ENCODE measurements at places on chromosomes 13 and 19.
A peak's percentile ranks its signal among the peaks of the same experiment; 100 is the strongest.

DNA sequence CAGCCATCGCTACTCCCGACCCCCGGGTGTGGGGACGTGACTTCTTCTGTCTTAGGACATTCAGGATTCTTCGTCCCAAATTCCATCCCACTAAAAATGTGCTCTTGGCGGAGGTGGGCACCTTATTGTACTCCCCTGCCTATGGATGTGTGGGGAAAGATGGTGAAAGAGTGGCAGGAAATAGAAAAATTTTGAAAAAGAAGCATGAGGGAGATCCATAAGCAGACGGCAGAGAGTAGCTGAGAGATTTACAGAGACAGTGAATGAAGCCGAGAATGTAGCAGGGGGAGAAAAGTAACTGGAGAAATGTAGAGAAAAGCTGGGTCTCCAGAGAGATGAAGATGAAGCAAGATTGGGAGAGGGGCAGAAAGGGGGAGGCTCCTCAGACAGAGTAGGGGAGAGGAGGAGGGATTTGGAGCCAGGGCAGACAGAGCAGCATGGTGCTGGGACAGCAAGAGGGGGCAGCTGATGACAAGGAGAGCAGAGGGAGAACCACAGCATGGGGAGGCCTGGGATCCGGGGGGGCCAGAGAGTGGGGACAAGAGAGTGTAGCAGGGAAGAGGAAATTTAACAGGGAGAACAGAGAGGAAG, 843 bp downstream of the ZNF610 start:
- no peak for DNase-seq

- DNase-seq, result no peak
These were observed 13.3 kb downstream of the ZNF787 start for GRCh38 chr19:56107626-56108351.

- no peak for DNase-seq
These were observed 1566.5 kb upstream of the SLC10A2 start for GRCh38 chr13:104632736-104633135.

- no peak for DNase-seq
These were observed 22.3 kb downstream of the SETDB2 start for GRCh38 chr13:49466292-49466838.

DNA sequence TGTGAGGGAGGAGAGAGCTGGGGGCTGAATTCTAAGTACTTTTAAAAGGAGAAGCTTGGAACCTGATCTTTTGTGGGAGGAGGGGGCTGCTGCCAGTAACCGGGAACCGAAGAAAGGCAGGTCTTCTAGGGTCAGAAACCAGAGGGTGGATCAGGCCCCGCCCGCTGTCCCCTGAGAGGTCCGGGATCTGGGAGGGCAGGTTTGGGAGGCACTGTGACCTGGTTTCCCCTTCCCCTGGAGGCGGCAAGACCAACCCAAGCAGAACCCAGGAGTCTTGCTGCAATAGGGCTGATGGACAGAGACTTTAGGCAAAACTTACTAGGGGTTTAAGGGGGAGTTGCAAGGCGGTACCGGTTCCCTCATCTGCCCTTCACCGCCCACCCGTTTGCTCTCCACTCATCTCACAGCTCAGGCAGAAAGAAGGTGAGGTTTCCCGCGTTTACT, 707 bp upstream of the KLK8 start:
- DNase-seq, result no peak

DNA sequence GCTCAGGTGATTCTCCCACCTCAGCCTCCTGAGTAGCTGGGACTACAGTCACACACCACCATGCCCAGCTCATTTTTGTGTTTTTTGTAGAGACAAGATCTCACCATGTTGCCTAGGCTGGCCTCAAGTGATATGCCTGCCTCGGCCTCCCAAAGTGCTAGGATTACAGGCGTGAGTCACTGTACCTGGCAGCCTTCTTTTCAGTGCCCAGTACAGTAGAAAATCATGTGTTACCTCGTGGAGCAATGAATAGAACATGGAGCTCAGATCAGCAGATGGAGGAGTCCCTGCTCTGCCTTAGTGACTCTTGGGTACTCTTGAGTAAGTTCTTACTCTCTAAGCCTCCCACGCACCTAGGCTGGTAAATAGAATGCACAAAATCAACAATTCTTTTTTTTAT, 44.7 kb downstream of the THSD1 start:
- DNase-seq, result no peak

DNA sequence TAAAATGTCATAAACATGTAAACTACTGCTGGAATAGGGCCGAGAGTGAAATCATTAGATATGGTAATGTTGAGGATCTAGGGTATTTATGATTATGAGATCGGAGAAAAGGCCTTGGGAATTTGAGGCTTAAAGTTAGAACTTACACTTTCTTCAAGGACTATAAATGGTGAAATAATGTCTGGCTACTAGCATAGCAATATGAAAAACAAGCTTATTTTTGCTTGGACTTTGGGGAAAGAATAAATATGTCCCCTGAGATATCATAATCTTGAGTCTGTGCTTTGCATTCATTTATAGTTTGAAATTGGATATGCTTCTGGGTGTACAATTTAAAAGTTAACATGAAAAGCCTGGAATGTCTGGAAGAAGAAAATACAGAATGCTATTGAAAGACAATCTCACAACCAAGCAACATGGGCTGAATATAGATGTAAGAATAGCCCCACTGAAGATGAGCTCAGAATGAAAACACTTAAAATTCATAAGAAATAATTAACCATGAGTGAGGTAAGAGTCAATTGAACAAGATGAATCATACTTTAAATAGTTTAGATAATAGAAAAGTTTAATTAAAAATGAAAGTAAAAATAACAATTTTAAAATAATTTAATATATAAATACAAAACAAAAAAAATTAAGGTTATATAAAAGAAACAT, 1555.4 kb upstream of the MIR17HG start:
- DNase-seq, result no peak

- no peak for DNase-seq
These were observed 1.5 kb downstream of the AMER2 start for GRCh38 chr13:25170554-25171111.

DNA sequence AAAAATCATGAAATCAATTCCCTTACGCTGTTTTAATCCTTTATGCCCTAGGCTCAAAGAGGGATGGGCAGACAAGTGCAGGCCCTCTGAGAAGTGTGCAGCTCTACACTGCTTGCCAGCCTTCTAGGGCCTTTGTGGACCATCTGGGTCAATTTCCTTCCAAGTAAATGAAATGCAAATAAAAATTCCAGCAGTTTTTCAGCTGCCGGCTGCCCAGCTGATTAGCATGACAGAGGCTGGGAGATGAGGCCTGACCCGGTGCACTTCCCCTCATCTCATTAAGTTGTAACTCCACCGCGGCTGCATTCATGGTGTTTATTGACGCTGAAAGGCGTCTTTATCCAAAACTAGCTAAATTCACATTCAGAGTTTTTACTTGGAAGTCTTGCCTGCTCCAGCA, 47.5 kb upstream of the GSX1 start:
- no peak for DNase-seq

GRCh38 chr19:43913383-43913782, 21.7 kb downstream of the ZNF45 start:
- no peak for DNase-seq

- DNase-seq, result no peak
These were observed 5.9 kb upstream of the RUBCNL start for GRCh38 chr13:46392967-46393366.

GRCh38 chr19:11373166-11373884, 1.1 kb upstream of the SWSAP1 start:
- no peak for DNase-seq

DNA sequence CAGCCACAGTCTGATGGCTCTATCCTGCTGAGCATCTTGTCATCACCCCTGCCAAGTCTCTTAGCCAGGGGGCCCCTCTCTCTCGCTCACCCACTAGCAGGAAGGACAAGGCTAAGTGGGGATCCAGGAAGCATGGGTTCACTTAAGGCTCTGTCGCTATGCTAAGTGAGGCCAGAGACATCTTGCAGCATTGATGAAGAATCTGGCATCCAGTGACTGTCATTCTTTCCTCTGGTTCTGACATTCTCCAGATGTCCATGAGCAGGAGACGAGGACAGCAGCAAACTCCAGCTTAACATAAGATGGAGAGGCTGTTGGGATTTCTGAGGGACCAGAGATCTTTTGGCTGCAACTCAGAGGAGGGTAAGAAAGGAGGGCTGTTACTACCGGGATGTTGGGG, 230.2 kb downstream of the TSHZ3 start:
- no peak for DNase-seq

- DNase-seq, result no peak
These were observed 11.3 kb downstream of the FBXO27 start for GRCh38 chr19:39021063-39021462.

DNA sequence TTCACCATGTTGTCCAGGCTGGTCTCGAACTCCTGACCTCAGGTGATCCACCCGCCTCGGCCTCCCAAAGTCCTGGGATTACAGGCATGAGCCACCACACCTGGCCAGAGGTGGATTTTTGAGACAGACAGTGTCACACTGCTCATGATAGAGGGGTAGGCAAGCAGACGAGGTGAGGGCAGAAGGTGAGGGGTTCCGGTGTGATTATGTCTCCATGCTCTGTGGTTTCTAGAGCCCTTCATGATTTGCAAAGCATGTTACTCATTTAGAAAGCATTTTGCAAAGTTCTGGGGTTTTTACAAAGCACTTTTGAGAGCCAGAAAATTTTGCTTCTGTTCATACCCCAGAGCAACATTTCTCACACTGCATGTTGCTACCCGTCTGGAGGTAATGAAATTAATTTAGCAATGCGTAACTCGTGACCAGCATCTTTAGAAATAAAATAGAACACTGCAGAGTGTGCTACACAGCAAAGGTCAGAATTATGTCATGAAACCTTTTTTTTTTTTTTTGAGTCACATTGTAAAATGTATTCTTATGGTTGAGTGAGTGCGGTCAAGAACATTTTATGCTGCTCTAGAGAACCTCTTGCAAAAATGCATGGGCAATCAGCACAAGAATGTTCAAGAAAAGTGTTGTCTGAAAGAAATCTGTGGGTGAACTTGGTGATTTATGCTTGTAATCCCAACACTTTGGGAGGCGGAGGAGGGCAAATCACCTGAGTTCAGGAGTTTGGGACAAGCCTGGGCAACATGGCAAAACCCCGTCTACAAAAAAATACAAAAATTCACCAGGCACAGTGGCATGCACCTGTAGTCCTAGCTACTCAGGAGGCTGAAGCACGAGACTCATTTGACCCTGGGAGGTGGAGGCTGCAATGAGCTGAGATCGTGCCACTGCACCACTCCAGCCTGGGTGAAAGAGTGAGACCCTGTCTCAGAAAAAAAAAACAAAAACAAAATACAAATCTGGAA, 58.0 kb downstream of the MAP4K1 start:
- peak; percentile 90 for DNase-seq

DNA sequence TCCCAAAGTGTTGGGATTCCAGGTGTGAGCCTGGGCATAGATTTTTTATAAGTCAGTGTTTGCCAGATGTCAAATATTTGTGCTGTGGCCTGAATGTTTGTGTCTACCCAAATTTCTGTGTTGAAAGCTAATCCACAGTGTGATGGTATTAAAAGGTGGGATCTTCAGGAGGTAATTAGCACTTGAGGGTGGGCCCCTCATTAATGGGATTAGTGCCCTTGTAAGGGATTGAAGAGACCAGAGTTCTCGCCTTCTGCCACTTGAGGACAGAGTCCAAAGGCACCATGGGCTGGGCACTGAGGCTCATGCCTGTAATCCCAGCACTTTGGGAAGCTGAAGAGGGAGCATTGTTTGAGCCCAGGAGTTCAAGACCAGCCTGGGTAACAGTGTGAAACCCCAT, 9.7 kb upstream of the FBXO17 start:
- DNase-seq, result no peak

DNA sequence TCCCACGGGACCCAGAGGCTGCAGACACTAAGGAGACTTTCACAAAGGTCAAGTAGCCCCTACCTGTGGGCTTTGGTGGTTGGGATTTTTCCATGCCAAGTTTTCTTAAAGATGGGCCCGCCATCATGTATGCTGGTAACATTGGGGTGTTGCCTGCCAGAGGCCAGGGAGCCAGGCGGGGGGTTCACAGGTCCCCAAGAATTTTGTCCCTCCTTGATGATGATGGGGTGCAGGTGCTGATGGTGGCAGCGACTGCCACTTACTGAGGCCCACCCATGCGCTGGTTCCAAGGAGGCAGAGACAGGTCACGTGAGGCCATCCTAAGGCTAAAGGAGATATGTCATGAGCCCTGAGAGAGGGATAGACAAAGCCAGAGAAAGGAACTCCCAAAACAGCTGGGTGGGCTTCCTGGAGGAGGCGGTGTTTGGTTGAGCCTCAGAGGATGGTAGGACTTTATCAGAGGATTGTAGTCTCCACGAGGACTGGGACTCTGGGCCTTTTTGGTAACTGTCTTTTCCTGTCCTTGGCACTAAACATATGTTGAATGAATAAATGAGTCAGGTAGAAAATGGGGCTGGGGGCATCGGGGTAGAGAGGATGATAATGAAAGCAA, 14.4 kb downstream of the PLEKHF1 start:
- DNase-seq, result no peak

DNA sequence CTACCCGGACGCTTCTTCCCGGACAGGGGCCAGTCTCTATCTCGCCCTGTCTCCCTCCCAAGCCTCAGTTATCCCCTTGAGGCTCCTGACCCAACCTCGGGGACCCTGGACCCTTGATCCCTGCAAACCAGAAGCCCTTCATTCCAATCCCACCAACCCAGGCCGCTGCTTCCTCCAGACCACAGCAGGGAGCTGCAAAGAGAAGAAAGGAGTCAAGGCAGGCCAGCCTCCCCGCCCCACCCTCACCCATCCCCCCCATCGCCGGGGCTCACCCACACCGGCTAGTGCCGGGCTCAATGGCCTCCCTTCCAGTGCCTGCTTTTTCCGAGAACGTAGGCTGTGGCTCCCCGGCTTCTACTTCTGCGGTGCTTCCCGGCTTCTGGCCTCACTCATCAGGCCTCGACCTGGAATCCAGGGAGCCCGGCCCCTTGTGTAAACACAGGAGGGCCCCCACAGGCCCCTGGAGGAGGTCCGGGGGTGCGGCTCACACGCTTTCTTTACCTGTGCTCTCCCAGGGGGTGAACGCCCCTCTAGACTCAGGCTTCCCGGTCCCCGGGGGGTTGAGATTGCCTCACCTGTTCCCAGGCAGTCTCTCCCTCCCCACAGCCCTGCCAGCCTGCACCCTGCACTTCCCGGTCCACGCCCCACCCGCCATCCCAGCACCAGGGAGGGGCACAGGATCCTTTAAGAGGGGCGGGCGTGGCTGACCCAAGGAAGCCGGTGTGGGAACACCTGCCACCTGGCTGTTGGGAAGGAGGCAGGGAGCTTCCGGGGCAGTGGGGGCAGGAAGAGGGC, at the start of gene FAM83E:
TSS of gene FAM83E (minus strand) at position 641 of the 795 bp plus-strand sequence. CDS start 1,704 bp downstream, outside the sequence.
- no peak for DNase-seq

DNA sequence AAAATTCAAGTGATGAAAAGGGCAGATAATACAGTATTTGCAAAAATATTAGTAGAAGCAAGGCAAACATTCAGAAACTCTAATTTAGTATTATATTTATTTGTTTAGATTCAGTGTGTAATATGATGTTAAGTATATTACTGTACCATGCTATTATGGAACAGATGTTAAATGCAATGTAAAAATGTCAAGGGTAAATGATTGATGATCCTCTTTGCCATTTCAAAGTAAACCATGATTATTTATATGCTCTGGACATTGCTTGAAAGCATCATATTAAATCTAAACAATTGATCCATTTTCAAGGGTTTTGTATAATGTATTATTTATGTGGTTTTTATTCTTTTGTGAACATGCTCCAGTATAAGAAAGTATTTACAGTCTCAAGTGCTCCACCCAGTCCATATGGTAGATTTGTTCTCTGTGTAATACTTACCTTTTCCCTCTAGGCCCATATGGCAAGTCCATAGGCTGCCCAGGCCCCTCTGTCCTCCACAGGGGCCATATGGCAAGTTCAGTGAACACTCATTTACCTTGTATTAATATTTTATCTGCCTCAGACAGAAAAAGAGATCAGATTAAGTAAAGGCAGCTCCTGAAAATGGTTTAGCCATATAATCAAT, 353.5 kb downstream of the DACH1 start:
- DNase-seq, result no peak

GRCh38 chr13:92297971-92298942, 899.8 kb downstream of the GPC5 start:
- DNase-seq, result no peak

All from epithelial cell of prostate (primary cell).